ENCODE measurements at places on chromosomes 1 and 21.

DNA sequence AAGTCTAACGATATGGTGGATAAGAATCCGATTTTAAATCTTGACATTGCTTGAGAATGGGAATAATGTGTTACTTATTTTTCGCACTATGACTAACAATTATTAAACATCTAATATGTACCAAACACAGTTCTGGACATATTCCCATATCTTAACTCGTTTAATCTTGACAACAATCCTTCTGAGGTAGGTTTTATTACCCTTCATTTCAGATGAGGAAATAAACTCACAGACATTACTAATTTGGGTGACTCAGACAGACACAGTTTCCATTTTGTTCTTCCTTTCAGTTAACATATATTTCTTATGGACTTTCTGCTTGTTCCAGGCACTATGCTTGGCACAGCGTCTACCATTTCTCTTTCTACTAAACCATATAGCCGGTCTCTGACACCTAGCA is 244.8 kb downstream of the SMYD3 start:
- peak; percentile 11 for DNase-seq

DNA sequence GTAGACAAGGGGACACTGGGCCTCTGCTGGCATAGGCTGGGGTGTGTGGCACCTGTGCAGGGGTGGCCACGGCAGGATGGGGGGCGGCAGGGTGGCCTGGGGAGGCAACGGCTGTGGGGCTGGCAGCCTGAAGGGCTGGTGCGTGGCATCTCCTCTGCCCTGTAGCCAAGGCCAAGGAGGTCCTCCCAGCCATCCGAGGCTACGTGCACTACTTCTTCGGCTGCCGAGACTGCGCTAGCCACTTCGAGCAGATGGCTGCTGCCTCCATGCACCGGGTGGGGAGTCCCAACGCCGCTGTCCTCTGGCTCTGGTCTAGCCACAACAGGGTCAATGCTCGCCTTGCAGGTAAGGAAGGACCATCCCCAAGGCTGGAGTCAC is 36.0 kb upstream of the LHX4 start:
- no peak for DNase-seq

DNA sequence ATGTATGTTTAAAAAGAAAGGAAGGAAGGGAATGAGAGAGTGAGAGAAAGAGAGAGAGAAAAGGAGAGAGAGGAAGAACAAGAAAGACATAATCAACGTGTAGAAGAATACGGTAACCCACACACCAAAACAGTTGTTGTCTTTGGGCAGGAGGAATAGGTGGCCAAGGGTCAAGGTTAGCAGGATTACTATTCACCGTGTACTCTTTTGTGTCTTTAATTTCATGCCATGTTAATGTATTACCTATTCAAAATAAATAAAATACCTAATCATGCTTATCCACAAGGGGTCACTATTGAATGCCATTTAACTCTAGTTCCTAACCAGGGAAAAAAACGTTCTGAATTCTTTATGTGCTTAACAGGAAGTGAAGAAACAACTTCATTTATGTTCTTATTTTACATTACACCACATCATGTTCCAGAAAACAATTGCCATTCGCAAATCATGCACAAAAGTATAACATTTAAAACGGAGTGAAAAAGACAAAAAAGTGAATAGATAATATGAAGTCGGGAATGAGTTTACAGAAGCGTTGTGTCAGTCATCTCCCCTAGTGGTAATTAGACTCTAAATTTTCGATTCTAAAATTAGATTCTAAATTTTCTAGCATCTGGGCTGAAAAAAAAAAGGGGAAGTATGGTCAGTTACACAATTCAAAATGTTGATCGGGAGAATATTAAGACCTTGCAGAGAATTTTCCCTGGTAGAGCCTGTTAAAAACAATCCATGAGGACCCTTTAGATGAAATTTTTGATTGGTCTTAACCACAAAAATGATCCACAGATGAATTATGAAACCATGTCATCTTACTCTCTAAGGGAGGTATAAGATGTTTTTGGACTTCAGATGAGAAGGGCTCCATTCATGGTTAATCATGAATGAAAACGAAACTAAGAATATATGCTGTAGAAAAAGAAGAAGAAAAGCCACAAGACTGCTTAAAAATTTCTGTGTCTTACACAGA is 700 bp upstream of the KMO start:
- peak; percentile 89 for DNase-seq

GRCh38 chr1:183267646-183268431 is 81.8 kb downstream of the LAMC2 start:
- peak; percentile 39 for DNase-seq

DNA sequence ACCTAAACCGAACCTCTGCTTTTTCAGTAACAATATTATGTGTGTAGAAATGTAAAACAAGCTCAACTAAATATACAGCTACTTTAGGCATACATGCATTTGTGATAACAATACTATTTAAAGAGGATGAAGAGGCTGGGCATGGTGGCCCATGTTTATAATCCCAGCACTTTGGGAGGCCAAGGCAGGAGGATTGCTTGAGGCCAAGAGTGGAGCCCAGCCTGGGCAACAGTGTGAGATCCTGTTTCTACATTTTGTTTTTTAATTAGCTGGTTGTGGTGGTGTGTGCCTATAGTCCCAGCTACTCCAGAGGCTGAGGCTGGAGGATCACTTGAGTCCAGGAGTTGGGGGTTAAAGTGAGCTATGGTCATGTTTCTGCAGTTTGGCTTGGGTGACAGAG is 73.6 kb upstream of the LYPLAL1 start:
- no peak for DNase-seq

GRCh38 chr1:170296642-170297041 is 150.9 kb downstream of the NTMT2 start:
- no peak for DNase-seq

- peak; percentile 55 for DNase-seq
Measured at GRCh38 chr1:204377800-204378668, 18.3 kb upstream of the PLEKHA6 start.

GRCh38 chr1:110055493-110056284 is 14.8 kb downstream of the ALX3 start:
- DNase-seq = no peak

GRCh38 chr1:14887764-14888350 is 265.7 kb upstream of the TMEM51 start:
- no peak for DNase-seq

GRCh38 chr1:151892190-151892589 is 17.1 kb downstream of the THEM4 start:
- no peak for DNase-seq

DNA sequence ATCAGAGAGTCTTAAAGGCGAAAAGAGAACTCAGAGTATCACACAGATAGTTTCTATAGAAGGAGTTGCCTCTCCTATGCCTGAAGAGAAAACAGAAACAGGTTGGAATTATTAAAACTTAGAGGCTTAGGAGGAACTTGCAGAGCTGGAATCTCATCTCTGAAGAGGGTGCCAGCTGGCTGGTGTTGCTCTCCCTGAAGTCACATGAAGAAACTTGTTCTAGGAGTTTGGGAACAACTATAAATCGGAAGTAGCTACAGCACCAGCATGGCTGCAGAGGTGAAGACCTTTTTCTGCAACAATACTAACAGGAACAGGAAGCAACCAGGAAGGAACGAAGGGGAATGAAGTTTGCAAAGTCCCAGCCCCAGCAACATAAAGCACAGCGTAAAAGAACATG is 35.8 kb downstream of the FMO3 start:
- no peak for DNase-seq

GRCh38 chr1:205545991-205546390 is 41.5 kb downstream of the CDK18 start:
- DNase-seq = no peak

DNA sequence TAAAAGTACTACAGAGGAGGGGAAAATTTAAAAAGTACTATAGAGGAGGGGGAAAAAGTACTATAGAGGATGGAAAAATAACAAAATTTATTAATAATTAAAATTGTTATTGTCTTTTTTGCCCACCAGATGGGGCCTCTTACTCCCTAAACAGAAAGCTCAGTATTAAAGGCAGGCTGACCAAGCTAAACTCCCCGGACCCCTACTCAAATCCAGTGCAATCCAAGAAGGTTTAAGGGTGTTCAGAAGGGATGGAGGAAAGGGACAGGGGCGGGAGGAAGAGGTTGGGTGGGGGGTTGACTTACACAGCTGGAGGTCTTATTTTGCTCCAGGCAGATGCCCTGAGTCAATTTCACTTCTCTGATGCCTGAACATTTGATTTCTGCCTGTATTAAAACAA is 13.7 kb downstream of the CD34 start:
- no peak for DNase-seq

DNA sequence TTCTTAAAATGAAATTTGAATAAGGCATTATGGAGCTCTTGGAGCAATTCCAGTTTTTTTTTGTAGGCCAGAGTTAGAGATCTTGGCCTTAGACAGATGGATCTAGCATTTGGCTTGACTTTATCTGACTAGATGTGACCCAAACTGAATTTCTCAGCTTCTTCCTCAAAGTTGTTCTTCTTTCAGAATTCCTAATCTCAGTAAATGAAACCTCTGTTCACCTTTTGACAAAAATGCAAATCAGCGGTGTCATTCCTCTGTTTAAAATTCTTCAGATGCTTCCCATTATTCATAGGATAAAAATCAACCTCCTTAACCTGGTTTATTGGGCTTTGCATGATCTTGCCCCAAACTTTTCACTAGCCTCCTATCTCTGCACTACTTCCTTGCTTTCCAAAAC is 177.6 kb downstream of the RASAL2 start:
- DNase-seq = no peak

GRCh38 chr1:112769611-112770010 is 54.5 kb upstream of the PPM1J start:
- no peak for DNase-seq

GRCh38 chr1:6385488-6386191 is 7.9 kb downstream of the ACOT7 start:
- peak; percentile 7 for DNase-seq

DNA sequence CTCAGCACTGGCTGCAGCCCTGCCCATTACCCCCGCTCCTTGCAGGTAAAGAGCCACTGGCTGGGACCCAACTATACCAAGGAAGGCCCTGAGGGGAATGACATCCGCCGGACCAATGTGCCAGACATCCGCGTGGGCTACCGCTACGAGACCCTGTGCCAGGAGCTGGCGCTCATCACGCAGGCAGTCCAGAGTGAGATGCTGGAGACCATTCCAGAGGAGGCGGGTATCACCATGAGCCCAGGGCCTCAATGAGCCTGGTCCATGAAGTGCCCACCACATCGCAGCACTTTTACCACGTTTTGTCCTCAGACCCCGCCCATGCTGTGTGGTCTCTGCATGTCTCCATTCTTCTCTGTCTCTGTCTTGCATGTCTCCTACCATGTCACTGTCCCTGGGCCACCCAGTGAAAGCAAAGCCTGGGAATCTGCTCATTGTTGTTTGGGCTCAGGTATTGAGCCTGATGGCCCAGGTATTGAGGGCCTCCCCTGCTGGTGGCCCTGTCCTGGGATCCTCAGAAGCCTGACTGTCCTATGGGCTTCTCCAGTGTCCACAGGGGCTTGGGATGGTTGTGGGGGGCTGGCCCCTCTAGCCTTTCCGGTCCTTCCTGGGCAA is 11.4 kb downstream of the AMPD2 start:
- no peak for DNase-seq

- DNase-seq = peak; percentile 47
Measured at GRCh38 chr1:24986372-24986965, 56.4 kb upstream of the RUNX3 start.

- no peak for DNase-seq
Measured at GRCh38 chr1:14778541-14778897, 180.0 kb downstream of the KAZN start.

DNA sequence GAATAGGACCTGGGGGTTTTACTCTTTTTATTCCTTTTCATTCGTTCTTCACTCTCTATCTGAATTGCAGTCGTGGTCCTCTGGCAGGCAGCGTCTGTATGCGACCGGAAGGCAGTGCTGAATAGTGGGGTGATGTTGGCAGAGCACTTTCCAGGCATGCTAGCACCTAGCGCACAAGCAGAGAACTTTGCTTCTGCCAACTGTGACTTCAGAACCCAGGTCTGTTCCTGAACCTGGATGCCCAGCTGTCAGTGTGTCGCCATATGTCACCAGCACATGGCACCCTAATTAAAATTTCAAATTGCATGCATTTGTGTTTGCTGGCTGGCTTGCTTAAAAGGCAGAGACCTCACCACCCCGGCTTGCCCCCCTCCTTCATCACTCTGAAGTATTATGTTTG is 116.2 kb downstream of the NFIA start:
- no peak for DNase-seq

- DNase-seq = no peak
Measured at GRCh38 chr21:43025636-43026180, 49.9 kb downstream of the CBS start.

DNA sequence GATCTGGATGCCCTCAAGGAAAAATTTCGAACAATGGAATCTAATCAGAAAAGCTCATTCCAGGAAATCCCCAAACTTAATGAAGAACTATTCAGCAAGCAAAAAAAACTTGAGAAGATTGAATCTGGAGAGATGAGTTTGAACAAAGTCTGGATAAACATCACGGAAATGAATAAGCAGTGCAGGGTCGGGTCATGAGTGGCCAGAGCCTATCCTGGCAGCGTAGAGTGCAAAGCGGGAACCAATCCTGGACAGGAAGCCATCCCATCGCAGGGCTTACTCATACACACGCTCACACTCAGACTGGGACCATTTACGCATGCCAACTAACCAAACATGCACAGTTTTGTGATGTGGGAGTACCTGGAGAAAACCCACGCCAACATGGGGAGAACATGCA is 43.1 kb downstream of the ZMYM1 start:
- no peak for DNase-seq

DNA sequence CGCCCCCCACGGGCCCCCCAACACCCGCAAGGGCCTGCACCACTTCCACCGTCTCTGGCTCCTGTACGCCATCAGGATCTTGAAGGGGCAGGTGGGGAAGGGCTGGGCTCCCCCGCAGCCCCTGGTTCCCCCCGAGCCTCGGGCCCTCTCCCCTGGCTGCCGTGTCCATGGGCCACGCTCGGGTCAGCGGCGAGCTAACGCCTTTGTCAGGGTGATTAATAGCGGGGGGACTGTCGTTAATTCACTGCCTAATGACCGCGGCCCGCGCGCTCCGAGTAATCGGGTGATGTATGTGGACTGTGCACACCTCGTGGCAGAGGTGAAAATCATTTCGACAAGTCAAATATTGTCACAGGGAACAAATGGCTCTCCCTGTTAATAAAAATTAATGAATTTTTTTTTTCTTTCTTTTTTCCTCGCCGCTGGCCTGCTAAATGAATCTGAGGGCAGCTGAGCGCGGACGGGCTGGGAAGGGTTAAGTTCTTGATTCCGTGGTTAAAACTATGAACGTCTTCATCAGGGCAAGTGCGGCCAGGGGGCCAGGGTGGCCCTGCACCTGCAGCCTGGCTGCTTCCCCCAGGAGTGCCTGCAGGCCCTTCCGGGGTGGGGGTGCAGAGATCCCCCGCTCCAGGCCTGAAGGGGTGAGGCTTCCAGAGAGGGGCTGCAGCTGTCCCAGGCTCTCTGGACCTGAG is 100.8 kb downstream of the PRDM16 start:
- no peak for DNase-seq

GRCh38 chr1:29368936-29369932 is 132.9 kb downstream of the PTPRU start:
- DNase-seq = no peak

GRCh38 chr1:19010995-19011844 is 54.7 kb upstream of the IFFO2 start:
- peak; percentile 95 for DNase-seq

Measured in suppressor macrophage treated with lipopolysaccharide for 4 hours (primary cell).